Stromal cell of bone marrow (primary cell): ENCODE measurements at places on chromosomes 4 and X.

DNA sequence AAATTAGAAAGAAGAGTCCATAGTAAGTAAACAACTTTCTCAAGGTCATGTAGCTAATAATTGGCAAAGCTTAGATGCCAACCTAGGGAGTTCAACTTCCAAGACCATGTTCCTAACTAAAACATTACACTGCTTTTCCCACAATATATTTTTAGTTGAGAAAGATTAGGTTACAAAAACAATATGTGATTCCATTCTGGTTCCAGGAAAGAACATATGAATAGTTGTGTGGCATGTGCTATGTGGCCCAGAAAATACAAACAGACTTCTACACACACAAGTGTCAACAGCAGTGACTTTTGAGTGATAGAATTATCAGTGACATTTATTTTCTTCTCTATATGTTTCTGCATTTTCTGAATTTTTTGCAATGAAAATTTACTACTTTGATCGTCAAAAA is 62.7 kb upstream of the EDNRA start:
- DNase-seq: no peak

DNA sequence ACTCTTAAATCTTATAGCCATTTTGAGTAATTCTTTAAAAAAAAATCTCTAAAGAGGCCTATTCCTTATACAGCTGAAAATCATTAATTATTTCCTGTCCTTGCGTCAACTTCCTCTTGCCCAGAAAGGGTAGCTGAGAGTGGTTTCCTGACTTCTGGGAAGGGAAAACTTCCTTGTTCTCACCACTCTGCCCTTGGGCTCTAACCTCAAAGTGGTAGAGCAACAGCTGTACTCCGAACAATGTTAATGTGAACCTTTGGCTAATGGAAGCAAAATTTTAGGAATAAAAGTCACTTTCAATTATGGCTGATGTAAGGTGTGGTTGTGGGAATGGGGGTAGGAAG is 15.3 kb downstream of the KLHL2 start:
- no peak for DNase-seq

- DNase-seq: peak; percentile 12
Measured at GRCh38 chrX:3950373-3950772, 236.9 kb upstream of the PRKX start.

DNA sequence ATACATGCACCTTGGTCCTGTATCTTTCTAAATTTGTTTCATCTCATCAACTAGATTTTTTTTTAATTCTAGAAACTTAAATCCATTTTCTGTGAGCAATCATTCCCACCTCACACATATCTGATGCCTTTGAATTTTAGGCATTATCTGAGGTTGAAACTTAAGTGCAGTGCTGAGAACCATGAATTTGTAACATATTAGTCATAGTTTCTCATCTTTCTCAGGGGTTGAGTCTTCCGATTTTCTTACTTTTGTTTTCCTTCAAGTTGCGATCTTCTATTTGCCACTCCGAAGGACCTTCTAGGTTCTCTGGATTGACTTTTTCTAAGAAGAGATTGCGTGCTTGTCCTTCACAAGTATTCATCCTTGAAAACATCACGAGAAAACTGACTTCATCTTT is 3.7 kb upstream of the NR0B1 start:
- DNase-seq: no peak

DNA sequence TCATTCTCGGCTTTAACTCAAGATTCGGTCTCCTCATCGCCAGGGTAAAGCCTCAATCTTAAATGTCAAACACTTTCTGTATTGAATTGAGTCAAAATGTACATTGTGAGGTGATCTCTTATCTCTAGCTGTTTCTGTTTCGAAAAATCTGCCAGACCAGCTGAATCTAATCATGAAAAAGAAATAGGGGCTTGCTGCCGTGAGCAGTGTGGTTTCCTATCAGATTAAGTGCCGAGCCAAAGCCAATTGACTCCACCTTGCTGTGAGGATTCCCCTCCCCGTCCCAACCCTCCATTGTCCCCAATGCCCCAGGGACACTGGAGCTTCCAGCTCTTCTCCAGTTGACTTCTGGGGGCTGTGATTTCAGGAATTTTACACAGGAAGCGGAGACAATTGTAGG is 12.5 kb upstream of the CRLF2 start:
- DNase-seq: no peak

DNA sequence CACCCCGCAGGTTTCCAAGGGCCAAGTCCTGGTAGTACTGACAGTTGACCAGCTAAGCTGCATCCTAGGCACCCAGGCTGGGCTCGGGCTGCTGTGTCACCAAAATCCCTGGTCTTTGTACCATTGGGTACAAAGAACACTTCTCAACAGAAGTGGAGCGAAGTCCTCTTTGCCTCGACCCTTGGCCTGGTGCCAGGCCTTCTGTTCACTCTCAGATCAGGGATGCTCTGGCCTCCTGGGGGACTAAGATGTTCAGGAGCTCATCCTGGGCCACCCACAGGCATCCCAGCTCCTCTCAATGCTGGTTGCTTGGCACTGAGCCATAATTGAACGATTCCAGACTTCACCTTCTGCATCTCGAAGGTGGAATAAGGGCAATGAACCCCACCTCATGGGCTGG is 13.8 kb upstream of the SLC2A9 start:
- no peak for DNase-seq

DNA sequence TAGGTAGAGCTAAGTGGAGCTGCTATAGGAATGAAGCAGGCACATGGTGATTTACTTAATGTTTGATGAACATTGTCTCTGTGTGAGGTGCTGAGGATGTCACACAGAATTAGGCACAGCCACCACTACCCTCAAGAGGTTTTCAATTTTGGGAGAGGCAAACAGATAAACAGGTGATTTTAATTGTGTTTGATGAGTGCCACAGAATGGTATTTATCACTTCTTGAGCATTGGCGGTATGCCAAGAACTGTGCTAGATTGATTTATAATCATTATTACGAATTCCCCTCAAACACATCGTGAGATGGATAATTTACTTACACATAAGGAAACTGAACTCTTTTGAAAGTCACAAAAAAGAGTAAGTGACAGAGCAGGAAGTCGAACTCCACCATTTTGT is 74.8 kb downstream of the FREM3 start:
- DNase-seq: no peak

GRCh38 chr4:73664470-73664869 is 44.2 kb upstream of the RASSF6 start:
- DNase-seq: no peak

GRCh38 chrX:18949291-18949943 is 34.5 kb downstream of the PHKA2 start:
- DNase-seq: no peak

DNA sequence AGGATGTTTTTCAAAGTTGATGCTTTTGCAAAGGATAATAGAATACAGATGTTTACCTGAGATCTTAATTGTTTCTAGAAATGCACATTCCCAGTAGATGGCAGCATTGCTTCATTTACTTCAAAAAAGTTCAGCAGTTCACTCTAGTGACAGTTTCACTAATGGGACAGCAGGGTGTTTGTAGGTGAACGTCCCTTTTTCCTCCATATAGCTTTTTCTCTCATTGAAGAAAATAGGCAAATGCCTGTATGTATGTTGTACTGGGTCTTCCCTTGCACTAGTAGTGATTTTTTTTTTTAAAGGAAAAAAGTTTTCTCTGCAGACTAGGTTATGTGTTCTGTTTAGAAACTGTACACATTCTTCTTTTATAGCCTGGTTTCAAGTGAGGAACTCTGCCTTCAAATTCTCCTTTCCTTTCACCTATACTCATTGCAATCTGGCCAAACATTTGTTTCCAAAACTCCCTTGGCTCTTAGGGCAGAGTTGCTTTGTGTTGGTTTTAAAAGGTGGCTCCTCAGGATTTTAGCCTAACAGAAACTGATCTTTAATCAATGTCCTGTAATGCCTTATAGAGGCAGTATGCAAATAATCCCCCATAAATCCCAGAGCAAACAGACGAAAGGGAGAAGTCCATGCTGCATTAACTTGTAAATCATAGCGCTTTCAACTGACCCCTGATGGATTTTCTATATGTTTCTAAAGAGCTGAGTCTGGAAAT is 86.3 kb downstream of the EGF start:
- DNase-seq: peak; percentile 37

DNA sequence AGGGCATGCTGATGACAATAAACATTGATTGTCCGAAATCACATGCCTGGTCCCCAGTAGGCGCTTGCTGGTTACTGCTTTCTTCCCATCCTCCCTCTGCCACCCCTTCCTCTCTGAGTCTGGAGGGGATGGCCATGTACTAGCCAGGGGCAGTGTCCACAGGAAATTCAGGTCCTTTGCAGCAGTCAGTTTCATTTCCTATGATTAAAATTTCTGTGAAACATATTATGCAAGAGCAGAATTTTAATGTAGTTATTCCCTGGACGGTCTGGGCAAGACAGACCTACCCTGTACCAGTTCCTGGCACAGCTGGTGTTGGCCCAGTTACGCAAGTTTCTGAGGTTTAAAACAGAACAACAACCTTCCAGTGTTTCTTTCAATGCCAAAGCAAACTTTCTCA is 28.2 kb upstream of the TLR2 start:
- peak; percentile 27 for DNase-seq

DNA sequence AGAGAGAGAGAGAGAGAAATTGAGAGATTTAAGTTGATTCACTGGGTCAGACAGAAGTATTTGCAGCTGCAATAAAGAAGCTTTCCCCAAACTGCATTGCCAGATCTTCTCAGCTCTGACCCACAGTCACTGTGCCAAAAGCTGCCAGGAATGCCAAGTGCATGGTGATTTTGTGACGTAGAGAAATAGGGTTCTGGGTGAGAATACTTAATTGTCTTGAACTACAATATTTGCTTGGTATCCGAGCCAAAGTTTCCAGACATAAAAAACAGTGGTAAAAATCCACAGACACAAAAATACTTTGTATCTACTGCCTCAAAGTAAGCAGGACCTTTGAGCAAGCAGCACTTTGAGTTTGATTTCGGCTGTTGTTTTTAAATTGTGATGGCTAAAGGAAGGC is 331.1 kb downstream of the GRID2 start:
- no peak for DNase-seq

GRCh38 chr4:62928483-62928882 is 1480.8 kb downstream of the TECRL start:
- DNase-seq: no peak

- DNase-seq: no peak
Measured at GRCh38 chr4:184818216-184818564, 7.6 kb downstream of the ACSL1 start.

- DNase-seq: no peak
Measured at GRCh38 chrX:154402622-154403127, 4.5 kb downstream of the RPL10 start.

- DNase-seq: no peak
Measured at GRCh38 chr4:108205859-108206258, 37.1 kb upstream of the LEF1 start.

GRCh38 chr4:123966990-123967769 is 570.6 kb downstream of the SPRY1 start:
- no peak for DNase-seq

GRCh38 chr4:142168181-142168580 is 531.8 kb downstream of the IL15 start:
- no peak for DNase-seq

DNA sequence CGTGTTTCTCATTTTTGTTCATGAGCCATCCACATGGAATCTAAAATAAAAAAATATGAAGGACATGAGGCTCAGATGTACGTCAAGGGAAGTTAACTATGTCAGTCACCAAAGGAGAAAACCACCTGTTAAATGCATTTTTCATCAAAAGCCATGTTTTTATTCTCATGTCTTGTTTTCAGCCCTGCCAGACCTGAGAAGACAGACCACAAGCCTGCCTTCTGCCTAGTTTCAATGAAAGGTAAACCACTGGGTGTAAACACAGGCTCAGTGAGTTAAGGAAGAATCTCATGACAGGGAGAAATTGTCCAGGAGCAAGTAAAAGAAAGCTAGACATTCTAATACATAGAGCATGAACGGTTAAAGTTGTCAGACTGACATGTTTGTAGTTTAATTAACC is 52.3 kb upstream of the TNIP3 start:
- no peak for DNase-seq

DNA sequence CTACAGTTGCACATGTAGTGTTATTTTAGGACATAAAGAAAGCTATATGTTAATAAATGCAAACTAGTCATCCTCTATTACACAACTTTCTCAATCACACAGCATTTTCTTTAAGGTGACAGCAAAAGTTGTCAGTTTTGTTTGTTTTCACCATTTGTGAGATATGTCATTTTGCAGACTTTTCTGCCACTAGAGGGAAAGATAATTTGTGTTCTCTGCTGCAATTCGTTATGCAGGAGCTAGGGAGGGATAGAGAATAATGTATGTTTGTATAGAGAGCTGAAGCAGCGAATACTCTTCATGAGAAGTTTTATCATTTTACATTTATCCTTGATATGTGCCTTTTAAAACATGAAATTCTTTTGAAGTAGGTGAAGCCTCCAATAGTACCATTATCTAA is 670.6 kb upstream of the ATOH1 start:
- DNase-seq: no peak

- no peak for DNase-seq
Measured at GRCh38 chrX:124217304-124218251, 114.9 kb upstream of the TEX13D start.

- DNase-seq: no peak
Measured at GRCh38 chr4:175946472-175947116, 119.0 kb upstream of the WDR17 start.

DNA sequence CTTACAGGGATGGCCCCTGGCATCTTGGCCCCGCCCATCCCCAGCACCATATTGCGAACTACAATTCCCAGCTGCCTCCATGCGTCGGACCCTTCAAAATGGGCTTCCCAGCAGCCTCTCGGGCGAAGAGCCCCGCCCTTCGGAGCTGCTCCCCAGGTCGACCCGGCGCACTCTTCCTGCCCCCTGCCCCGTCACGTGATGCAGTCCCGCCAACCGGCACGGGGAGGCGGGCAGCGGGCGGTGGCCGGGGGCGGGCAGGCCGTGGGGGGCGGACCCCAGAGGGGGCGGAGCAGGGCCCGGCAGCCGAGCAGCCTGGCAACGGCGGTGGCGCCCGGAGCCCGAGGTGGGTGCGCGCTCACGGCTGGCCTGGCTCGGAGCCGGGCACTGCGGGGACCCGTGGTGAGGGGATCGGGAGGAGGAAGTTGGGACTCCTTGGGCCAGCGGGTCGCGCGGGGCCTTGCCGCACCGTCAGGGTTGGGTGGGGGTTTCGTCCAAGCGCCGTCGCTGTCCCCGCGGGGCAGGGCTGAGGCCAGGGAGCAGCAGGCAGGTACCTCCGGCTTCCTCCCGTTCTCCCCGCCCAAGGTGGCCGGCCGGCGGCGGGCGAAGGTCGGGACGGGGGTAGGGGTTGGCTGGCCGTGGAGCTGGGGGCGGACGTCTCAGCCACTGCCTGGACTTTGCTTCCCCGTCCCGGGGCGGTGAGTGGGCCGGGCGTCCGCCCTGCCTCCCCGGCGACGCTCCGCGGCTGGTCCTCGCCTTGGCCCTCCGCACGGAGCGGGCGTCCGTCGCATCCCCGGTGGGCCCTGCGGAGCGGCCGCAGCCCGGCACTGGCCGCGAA is at the start of gene MTM1:
Gene MTM1 (plus strand): TSS at position 302 of the 835 bp plus-strand sequence. CDS start 23,994 bp downstream, outside the sequence.
- peak; percentile 88 for DNase-seq

GRCh38 chrX:103685396-103685795 is 1.1 kb downstream of the MORF4L2 start:
- DNase-seq: no peak
